ENCODE measurements at places on chromosomes 2 and 18.

- DNase-seq, result no peak
Observed at GRCh38 chr18:60649842-60650536, 277.4 kb upstream of the MC4R start.

GRCh38 chr2:159562248-159562647 lies 54.1 kb downstream of the BAZ2B start:
- DNase-seq, result no peak

DNA sequence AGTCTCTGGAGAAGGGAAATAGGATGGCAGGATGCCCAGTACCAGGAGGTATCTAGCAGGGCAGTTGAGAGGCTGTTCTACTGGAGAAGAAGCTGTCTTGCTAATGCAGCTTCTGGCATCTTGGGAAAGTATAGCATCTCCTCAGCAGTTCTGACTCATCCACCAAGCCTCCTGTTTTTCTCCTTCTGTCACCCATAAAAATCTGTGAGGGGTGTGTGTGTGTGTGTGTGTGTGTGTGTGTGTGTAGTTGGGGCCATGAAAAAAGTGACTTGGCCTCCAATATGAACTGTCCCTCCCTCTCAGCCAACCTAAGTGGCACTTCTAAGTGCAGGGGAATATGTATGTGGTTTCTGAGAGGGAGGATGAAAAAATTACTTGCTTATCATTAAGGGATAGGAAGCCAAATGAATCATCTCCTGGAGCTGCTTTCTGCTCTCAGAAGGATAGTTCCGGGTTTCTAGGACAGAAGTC lies 83.9 kb downstream of the CBLN2 start:
- DNase-seq, result no peak

DNA sequence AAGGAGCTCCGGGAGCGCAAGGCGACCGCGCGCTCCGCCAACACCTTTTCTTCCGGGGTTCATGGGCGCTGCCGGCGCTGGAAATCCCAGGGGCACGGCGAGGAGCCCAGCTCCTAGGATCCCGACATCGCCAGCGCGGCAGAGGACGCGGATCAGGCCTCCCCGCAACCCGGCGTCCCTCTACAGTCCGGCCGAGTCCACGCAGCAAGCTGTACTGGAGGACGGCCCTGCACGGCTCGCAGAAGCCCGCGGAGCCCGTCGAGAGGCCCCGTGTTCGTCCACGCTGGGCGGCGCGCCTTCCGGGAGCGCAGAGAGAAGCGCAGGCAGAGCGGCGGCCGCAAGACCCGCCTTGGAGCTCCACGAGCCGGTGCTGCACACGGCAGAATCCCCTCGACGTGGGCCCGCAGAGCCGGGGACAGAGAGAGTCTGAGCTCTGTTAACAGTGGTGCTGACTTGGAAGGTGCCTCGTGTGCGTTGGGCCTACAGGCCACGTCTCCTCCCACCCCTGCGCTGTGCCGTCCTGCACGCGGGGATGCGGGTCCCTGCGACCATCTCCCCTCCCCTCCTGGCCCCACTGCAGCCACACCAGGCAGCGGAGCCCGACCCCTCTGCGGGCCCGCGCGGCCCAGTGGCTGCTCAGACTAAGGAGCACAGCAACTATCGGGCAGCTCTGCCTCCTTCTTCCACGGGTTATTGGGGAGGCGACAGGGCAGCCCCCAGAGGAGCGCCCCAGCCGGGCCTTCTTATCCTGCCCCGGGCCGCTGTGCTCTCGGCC lies 28.1 kb upstream of the PTPN2 start:
- no peak for DNase-seq

- DNase-seq, result no peak
Observed at GRCh38 chr2:188328419-188328818, 36.7 kb downstream of the GULP1 start.

- DNase-seq, result peak; percentile 26
Observed at GRCh38 chr2:159807183-159808031, 9.4 kb upstream of the CD302 start.

- DNase-seq, result no peak
Observed at GRCh38 chr2:211237586-211238275, 681.3 kb downstream of the CPS1 start.

DNA sequence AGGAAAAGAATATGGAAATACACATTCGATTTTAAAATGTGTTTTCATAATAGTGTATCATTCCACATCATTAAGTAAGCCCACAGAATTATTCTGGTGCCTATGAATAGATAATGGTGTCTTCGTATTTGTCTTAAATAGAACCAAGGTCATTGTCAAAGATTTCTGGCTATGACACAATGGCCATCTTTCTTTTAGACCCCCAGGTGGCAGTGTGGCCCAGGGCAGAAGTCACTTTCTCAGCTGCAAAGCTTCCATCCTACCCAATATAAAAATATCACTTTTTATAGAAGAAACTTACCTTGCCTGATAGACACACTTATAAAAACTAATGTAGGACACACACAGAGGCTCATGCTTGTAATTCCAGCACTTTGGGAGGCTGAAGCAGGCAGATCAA lies 57.5 kb downstream of the ZRANB3 start:
- DNase-seq, result peak; percentile 31
